Stimulated activated naive B cell treated with anti-CD40 and anti-IgM and Interleukin-4, amounts not matched to agents 10 μg/mL and 1 μg/mL and 100 μg/mL, for 72 hours (primary cell): ENCODE measurements at places on chromosomes 2 and 18.

DNA sequence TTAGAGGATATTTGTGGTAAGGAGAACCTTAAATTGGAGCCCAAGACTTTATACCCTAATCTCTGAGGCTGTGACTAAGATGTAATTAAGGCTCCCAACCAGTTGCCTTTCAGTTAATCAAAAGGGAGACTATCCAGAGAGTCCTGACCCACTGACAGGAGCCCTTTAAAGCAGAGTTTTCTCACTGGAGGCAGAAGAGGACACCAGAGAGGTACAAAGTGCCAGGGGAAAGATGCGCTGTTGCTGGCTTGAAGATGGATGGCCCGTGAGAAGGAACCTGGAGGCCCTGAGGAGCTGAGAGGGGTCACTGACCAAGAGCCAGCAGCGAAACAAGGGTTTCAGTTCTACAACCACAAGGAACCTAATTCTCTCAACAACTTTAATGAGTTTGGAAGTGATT, 137.3 kb downstream of the TMEM131 start:
- DNase-seq: no peak

DNA sequence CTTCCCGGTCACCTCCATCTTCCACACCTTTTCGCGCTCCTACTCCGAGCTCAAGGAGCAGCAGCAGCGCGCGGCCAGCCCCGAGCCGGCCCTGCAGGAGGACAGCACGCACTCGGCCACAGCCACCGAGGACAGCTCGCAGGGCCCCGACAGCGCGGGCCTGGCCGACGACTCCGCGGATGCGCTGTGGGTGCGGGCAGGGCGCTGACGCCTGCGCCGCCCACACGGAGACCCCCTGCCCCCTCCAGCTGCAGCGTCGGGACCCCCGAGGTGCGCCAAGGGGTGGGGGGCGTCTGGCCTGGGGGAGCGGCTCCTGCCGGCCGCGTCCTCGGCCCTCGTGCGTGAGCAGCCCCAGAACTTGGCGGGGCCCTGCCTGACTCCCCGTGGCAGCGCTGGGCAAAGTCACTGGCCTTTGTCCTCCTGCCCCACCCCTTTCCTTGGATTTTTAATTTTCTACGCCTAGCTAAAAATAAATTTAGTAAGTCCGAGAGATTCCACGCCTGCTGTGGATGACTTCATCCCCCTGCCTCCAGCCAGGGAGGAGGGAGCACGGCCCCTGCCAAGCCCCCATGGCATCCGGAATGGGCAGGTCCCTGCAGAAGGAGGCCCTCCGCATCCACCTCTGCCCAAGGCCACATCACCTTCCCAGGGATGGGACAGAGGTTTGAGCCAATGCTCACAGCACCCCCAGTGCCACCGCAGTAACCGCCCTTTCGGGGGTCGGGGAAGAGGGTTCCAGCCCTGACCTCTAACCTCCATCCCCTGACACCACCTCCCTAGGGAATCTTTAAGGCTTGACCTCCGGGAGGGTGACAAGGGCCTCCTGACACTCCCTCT, 51.6 kb downstream of the SLC66A2 start:
- no peak for DNase-seq

DNA sequence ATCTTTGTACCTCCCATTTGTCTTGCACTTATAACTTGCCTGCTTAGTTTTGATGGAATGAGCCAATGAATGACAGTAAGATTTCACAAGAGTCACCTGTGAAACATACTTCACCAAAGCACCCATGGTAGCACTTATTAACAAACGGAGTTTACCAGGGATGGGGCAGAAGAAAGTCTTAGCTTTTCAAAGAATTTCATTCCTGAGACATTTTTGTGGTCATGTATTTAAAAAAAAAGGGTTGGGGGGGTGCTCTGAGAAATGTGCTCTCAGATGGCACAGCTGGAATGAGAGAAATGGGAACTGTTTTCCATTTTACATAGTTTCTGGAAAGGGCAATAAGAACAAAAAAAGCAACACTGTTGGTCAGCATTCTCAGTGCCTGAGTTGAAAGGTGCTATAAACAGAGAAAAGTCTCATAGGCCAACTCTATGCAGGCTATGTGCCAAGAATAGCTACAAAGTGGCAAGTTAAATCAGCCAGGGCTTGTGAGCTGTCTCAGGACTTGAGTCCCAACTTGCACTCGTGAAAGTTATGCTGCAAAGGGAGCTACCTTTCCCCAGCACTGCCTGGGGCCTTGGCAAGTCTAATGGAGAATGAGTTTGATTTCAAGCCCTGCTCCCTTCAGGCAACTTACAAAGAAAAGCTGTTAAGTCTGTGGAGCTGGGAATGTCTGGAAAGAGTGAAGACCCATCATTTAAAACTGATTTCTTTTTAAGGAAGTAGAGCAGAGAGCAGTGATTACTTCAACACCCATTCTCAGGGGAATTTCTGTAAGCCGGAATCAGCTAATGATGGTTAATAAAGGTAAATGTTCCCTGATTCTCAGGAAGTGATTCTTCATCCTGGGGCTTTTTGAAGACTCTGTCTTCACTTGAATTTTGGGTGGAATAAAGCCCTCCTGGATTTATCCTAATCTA, 170.6 kb downstream of the SLC8A1 start:
- DNase-seq: peak; percentile 4

GRCh38 chr2:239476029-239476756, 75.4 kb upstream of the HDAC4 start:
- DNase-seq: no peak

DNA sequence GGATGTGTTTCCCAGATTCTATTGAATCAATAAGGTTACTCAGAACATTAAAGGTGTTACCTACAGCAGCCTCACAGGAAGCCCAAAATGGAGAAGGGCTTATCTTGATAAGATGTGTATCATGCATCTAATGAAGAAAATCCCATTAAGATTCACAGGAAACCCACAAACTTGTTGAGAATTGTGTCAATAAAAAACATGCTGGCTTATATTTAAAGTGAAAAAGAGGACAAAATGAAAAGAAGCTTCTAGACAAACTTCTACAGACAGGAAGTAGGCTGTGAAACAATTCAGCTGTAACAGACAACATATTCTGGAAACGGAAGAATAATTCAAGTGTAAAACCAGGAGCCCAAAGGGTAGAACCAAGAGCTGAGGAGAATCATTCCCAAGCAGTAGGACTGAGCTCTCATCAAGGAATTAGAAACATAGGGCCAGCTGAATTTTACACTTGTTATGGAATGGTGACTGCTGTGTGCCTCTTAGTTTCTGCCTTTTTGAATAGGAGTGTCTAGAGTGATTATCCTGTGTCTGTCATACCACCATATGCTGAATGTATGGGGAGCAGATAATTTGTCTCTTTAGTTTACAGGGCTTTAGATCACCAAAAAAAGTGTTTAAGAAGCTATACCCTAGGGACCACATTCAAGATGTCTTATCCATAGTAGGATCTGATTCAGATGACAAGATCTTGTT, 9.6 kb downstream of the IMMT start:
- no peak for DNase-seq

GRCh38 chr18:78123144-78123909, 856.3 kb upstream of the SALL3 start:
- no peak for DNase-seq

DNA sequence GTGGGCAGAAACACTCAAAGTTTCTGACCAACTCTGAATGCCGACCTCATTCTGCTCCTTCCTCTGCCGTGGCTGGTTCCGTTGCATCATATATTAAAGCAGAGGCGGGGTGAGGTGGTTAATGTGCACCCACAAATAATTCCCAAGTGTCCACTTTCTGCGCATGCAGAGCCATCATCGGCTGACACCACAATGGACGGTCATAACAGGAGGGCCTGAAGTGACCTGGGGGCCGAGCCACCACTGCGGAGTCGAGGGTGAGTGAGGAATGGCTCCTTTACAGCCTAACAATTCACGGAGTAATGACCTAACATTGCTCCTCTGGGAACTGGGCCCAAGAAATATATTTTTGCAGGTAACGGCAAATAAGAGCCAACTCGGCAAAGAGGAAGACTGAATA, 32.9 kb upstream of the GLI2 start:
- no peak for DNase-seq

DNA sequence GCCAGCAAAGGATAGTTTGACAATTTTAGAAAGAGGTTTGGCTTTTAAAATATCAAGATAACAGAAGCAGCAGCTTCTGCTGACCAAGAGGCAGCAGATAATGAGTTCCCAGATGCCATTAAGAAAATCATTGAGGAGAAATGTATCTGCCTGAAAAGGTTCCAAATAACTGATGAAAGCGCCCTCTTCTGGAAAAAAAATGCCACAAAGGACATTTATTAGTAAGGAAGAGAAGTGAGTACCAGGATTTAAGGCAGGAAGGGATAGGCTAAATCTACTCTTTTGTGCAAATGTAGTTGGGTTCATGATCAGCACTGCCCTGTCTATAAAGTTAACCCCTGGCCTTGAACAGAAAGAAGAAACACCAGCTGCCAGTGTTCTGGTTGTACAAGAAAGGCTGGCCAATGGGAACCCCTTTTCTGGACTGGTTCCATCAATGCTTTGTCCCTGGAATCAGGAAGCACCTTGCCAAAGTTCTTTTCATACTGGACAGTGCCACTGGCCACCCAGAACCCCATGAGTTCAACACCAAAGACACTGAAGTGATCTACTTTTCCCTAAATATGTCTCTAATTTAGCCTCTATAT, 40.6 kb downstream of the DHX57 start:
- no peak for DNase-seq

DNA sequence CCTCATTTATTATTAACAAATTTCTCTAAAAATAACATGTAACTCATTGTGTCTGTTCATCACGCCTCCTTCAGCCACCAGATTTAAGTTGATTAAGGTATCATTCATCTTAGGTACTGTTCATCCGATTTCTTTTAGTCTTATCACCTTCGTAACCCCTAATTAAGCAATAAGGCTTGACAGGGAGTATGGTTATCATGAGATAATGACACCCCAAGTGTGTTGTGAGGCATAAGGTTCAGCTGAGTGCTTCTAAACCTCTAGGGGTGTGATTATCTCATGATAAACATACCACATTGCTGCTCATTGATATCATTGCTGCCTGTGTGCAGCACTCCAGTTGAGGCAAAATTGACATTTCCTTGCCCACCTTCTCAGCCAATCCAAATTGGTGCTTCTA, 158.9 kb upstream of the BOD1L2 start:
- DNase-seq: no peak

DNA sequence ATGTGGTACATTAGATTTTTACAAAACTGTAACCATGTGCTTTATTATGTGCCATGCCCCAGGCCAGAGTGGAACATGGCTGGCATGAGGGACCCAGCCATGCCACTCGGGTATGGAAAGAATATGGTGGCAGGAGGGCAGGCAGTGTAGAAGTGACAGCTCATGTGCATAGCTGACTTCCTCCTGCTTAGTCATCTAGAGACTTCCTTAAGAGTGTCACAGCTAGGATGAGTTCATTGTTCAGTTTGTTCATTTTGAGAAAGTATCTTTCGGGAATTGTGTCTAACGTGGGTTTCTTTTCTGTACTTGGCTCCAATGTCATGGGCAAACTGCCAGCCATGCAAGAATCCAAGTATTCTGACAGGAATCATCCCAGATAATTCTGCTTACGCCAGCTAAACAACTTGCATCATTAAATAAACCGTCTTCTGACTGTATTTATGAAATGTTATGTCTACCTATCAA, 94.3 kb upstream of the ITGB6 start:
- no peak for DNase-seq

GRCh38 chr18:59876310-59876626, 23.5 kb upstream of the PMAIP1 start:
- DNase-seq: no peak

- no peak for DNase-seq
These were observed 7.3 kb downstream of the LYPD1 start for GRCh38 chr2:132662732-132663131.

- no peak for DNase-seq
These were observed 190.1 kb downstream of the NDUFA10 start for GRCh38 chr2:239835056-239835455.

- DNase-seq: no peak
These were observed 3.0 kb upstream of the ITM2C start for GRCh38 chr2:230861552-230862255.

DNA sequence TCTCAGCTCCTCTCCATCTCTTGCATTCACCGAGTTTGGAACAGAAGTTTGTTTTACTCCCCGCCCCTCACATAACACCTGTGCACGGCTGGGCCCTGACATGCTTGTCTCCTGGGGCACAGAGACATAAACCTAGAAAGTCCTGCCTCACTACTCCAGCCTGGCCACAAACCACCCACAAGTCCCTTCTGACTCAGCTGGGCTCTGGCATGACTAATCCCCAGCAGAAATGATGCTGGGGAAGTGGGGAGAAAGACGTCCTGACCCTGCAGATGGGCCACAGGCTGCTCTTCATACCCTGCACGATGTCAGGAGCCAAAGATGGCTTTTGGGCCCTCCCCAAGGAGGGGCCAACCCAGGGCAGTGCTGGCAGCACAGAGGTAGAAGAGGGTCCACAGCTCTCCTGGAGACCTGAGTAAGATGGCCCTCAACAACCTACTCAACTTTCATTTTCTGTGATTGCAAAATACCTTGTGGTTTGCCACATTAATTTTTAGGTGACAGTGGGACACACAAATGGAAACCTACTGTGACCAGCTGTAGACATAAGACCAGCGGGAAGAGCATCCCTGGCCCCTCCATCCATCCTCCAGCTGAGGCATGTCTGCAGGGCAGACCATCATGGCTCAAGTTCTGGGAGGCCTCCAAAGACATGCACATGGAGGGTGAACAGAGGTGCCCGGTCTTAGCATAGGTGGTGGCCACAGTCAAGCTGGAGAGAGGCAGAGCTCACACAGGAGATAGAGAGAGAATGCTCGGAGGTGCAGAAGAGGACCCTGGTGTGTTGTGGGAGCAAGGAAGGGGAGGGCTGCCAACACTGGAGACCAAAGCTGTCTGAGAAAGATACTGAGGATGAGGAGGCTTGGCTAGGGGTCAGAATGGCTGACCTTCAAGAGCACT, 40.0 kb downstream of the DNMT3A start:
- DNase-seq: peak; percentile 92

DNA sequence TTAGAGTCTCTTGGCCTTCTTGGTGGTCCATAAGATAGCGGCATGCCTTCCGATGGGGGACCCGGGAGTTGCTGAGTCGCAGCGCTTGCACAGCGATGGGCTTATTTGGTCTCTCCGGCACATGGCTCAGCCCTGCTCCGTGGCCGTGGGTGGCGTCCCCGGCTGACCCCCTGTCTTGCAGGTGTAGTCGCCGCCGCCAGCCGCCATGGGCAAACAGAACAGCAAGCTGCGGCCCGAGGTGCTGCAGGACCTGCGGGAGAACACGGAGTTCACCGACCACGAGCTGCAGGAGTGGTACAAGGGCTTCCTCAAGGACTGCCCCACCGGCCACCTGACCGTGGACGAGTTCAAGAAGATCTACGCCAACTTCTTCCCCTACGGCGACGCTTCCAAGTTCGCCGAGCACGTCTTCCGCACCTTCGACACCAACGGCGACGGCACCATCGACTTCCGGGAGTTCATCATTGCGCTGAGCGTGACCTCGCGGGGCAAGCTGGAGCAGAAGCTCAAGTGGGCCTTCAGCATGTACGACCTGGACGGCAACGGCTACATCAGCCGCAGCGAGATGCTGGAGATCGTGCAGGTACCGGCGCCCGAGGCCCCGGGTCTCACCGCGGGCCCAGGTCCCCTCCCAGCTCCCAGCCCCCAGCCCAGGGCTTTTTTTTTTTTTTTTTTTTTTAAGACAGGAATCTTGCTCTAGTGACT, 28.4 kb downstream of the ODC1 start:
- no peak for DNase-seq
